GM20000 (cell line): ENCODE measurements at places on chromosomes 1 and 21.

DNA sequence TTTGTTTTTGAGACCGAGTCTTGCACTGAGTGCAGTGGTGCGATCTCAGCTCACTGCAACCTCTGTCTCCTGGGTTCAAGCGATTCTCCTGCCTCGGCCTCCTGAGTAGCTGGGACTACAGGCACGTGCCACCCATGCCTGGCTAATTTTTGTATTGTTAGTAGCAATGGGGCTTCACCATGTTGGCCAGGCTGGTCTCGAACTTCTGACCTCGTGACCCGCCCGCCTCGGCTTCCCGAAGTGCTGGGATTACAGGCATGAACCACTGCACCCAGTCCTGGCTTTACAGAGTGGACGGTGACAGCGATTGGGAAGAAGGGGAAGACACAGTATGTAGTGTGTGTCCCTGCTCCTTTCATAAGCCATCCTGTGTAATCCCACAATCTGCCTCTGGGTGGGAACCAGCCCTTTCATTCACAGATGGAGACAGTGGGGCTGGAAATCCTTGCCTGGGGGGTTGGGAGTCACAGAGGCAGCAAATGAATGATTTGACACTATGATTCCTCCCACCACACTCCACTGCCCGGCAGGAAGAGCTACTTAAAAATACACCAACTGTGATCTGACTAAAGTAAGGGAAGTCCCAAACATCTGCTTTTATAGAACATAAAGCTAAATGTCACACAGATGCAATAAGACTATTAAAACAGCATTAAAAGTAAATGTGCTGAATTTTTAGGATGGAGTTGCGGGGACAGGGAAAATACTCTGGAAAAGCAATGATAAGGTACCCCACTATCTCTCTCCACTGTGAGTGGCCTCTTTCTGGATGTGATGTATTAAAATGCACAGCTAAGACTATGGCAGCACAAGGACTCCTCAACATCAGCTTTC lies 4.5 kb downstream of the PARP1 start:
- DNase-seq: peak; percentile 37

DNA sequence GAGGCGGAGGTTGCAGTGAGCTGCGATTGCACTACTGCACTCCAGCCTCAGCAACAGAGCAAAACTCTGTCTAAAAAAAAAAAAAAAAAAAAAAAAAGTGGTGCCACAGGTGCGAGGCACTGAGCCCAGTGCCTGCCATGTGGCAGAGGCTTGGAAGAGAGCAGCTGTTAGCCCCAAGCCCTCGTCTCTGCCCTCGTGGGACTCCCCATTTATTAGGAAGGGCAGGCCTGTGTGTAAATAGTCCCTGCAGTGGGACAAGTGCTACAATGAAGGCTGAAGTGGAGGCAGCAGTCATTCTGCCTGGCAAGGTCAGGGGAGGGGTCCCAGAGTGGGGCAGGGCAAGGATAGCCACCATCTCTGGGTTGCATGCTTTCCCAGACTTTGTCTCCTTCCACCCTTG lies 6.5 kb downstream of the RPS6KA1 start:
- no peak for DNase-seq

- DNase-seq: peak; percentile 46
Observed at GRCh38 chr1:87449348-87449963, 120.8 kb downstream of the LMO4 start.

GRCh38 chr1:41452704-41453290 lies 31.7 kb downstream of the EDN2 start:
- no peak for DNase-seq

- DNase-seq: peak; percentile 53
Observed at GRCh38 chr1:168386949-168387586, 106.4 kb downstream of the TBX19 start.

- no peak for DNase-seq
Observed at GRCh38 chr1:40599926-40600325, 65.6 kb downstream of the RIMS3 start.

- no peak for DNase-seq
Observed at GRCh38 chr1:29240400-29240837, 4.1 kb downstream of the PTPRU start.

- DNase-seq: no peak
Observed at GRCh38 chr1:38741341-38741740, 118.2 kb downstream of the RRAGC start.

DNA sequence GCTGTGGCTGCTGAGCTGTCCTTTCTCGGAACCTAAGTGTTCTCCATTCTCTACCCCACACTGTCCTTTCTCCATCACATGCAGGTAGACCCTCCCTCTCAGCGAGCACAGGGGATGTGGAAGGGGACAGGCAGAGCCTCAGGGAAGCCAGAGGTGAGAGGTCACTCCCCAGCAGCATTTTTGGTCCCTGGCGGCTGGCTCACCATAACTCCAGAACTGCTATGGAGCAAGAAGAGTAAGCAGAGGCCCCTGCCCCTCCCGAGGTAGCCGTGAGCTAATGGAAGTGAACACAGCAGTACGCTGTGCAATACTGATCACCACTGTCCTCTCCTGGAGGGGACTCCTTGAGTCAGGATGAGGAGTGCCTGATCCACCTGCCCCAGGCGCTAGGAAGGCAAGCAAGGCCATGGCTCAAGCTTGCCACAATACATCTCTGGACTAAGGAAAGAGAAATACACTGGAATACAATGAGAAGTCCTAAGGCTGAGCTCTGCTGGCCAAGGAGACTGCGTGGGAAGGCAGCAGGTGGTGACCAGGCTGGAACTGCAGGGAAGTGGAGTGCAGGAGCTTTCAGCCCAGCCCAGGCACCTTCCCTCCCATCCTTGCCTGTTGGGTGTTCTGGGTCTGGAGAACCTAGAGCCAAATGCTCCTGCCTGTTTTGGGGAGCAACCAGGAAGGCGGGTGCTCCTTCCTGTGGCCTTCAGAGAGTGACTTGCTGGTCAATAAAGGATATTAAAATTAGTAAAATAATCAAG lies 96.2 kb downstream of the LAMC2 start:
- no peak for DNase-seq

DNA sequence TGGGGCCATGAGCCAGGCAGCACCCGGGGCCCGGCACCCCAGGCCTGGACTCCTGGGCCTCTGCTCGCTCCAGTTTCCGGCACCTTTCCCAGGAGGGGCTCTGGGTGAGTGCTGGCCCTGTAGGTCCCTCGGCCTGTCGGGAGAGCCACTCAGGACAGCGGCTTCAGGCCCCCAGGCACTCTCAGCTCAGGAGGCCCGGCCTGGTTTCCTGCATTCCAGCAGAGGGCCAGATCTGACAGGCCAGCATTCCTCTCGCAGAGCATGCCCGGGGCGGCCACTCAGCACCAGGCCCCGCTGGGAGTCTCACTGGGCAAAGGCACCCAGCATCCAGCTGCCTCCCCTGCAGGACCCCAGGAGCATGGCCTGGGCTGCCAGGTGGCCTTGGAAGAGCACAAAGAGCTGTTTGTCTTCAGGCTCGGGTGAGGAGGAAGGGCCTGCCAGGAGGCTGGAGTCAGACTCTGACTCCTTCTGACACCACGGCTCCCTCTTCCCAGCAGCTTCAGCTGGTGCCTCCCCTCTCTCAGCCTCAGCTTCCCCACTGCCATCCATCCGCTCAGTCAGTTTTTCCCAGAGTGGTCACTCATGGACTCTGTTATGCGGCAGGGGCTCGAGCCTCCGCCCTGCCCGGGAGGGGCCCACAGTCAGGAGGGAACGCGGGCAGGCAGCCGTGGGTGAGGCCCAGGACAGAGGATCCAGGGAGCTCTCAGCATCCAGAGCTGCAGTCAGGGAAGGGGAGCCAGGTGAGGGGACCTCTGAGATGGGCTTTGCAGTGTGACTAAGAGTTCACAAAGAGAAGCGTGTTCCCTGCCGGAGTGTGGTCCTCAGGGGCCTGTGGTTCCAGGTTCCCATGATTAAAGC lies 51.7 kb downstream of the WNT9A start:
- DNase-seq: no peak

- DNase-seq: no peak
Observed at GRCh38 chr1:60847855-60848582, 234.3 kb upstream of the NFIA start.
